ENCODE measurements at places on chromosomes 6 and 20. TPM values are rescaled to one million over a fixed set of nuclear protein-coding genes. Genes with fewer than 3 reads are reported as not detected.

MUCL3 gene
- not detected for total RNA-seq

PTK7 gene
- 240 TPM for total RNA-seq

RBPJL gene
- total RNA-seq, result 0.18 TPM

CDSN gene
- total RNA-seq, result not detected

TAGAP gene
- total RNA-seq, result 0.13 TPM

RAET1G gene
- total RNA-seq, result 1.2 TPM
